ENCODE measurements at places on chromosomes 1 and 21. TPM values are rescaled to one million over a fixed set of nuclear protein-coding genes. Genes with fewer than 3 reads are reported as not detected.

- no peak for DNase-seq
Measured at GRCh38 chr1:63969441-63969901, 195.7 kb downstream of the ROR1 start.

DNA sequence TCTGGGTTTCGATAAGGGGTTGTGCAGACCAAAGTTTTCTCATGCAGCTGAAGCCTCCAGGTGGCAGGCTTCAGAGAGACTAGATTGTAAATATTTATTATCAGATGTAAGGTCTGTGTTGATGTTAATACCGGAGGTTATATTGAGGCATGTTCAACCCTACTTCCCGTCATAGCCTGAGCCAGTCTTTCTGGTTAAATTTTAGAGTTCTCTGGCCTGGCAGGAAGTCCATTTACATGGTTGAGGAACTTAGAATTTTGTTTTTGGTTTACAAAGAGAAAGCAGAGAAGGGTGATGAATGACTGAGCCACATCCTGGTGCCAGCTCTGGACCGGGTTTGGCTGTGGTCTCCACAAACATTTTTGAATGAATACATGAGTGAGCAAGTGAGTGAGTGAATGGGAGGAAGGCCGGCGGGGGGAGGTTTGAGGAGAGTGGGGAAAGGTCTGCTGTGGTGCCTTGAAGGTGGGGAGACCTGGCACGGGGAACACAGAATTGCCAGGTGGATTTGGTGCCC lies 218.5 kb downstream of the DISC1 start:
- peak; percentile 40 for DNase-seq

- no peak for DNase-seq
Measured at GRCh38 chr1:78102082-78102481, 56.3 kb downstream of the GIPC2 start.

- no peak for DNase-seq
Measured at GRCh38 chr1:37948841-37949240, 2.0 kb upstream of the INPP5B start.

GRCh38 chr1:226051365-226051764 lies 11.2 kb upstream of the H3-3A start:
- DNase-seq, result no peak

DNA sequence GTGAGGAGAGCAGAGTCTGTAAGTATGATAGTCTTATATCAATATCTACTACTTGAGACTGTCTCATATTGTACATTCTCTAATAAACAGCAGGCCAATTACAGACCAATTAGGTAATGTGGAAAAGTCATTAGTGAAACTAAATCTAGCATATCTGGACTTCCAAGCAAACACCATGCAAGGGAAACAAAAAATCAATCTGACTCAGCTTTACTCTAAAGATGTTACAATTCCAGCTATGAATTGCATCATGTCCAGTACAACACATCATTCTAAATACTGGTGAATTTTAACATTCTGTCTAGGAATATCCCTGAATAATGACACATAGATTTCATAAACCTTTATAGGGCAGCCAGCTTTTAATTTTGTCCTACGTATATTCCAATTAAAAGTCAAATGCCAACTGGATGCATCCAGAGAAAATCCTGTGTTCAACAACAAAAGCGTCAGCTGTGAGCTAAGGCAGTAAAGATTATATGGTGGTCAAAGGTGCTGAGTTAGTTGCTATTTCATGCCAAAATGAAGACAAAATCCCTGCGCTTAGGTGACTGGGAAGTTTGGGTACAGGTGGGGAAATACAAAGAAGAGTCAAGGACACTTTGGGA lies 159.3 kb downstream of the TTLL7 start:
- DNase-seq, result no peak

- no peak for DNase-seq
Measured at GRCh38 chr1:168199056-168199455, 20.3 kb downstream of the TIPRL start.

DNA sequence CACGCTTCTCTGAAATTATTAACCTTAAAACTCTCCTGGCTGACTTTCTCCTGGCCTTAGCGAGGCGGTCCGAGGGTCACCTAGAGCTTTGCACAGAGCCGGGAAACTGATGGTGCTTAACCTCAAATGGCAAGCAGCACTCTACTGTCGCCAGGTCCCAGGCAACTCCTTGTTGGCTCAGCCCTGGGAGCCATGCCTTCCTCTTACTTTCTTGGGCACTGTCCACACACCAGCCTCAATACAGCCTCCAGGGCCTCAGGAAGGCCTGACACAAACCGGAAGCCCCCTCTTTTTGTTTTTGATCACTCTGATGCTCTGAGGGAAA lies 3.8 kb downstream of the TRABD2B start:
- no peak for DNase-seq

- DNase-seq, result peak; percentile 75
Measured at GRCh38 chr1:223712194-223712849, at the start of gene CAPN2. Gene CAPN2 (plus strand): TSS chr1:223712539. CDS start chr1:223712641, 102 bp downstream.

DNA sequence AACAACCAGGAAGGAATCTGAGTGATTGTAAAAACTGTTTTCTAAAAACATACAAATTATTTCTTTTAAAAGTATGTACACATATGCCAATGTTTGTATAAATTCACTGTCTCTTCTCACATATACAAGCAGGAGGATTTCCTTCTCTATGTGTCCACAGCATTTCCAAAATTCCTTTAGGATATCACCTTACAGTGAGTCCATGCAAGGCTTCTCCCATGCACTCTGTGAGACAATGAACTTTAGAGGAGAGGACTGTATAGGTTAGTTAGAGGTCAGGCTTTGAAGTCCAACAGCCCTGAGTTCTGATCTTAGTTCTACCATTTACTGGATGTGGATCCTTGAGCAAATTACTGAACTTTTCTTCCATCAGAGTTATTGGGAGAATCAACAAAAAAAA lies 34.1 kb upstream of the USH2A start:
- DNase-seq, result peak; percentile 11

- DNase-seq, result no peak
Measured at GRCh38 chr1:156203331-156203730, 9.4 kb downstream of the SLC25A44 start.

DNA sequence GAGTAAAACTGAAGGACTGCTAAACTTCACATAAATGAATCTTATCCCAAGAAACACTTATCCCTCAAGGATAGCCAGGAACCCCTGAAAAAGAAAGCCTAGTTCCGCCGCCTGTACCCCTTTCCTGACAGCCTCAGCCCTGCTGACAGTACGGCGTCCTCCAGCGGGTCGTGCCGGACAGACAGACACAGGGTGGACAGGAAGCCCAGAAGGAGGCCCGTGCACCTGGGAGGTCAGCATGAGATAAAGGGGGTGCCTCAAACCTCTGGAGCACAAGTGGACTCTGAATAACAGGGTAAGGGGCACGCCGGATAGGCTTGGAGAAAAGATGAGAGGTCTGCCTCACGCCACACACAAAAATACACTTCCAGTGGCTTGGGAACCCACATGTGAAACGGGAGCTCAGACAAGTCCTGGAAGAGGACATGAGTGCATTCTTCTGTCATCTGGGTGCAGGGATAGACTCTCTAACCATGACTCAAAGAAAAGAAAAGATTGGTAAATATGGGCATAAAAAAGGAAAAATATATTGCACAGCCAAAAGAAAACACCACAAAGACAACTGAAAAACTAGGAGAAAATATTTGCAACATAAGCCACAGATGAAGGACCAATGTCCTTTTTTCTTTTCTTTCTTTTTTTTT lies 17.3 kb upstream of the ADARB1 start:
- DNase-seq, result no peak

GRCh38 chr1:197336571-197336970 lies 68.5 kb downstream of the CRB1 start:
- no peak for DNase-seq

DNA sequence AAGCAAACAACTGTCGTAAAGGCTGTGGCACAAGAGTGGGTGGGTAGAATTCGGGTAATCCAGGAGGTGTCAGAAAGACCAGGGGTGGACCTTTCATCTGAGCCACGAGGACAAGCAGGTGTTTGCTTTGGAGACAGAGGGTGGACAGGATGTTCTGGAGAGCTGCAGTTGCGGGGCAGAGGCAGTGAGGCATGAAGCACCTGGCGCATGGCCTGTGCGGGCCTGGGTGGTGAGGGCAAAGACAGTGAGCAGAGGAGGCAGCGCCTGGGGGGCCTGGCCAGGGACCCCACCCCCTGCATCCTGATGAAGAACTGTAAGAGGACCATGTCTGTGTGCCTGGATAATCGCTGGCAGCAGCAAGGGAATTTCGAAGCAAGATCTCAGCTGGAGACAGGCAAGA lies 24.9 kb downstream of the KIF26B start:
- DNase-seq, result no peak

The TTC13 gene
- polyA plus RNA-seq, result 25.8 TPM

The MATN1 gene
- polyA plus RNA-seq, result 0.23 TPM

The KRTAP19-3 gene
- not detected for polyA plus RNA-seq

The SLC44A5 gene
- 9.6 TPM for polyA plus RNA-seq

The GFI1 gene
- polyA plus RNA-seq, result 0.55 TPM

The ZNF678 gene
- polyA plus RNA-seq, result 12.6 TPM

Data from renal pelvis (tissue), 12 donors.